ENCODE measurements at places on chromosomes 5 and 9.

DNA sequence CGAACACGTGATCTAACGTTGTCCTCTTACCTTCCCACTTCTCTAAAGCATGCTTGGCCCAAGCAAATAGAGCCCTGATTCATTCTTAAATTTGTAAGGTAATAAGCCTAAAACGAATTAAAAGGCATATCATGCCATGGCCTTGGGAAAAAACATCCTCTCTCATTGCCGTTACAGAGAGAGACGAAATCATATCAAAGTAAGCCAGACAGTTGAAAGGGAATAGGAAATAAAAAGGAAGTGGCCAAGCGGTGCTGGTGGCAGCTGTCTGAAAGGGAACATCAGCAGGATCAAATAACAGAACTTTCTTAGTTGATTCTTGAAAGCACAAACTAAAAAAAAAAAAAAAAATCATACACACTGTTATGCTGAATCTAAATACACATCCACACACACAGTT is 49.1 kb upstream of the CDH6 start:
- DNase-seq = no peak

- no peak for DNase-seq
Measured at GRCh38 chr5:35041261-35041660, 6.5 kb downstream of the AGXT2 start.

- DNase-seq = no peak
Measured at GRCh38 chr5:140240987-140241706, 61.8 kb downstream of the PFDN1 start.

DNA sequence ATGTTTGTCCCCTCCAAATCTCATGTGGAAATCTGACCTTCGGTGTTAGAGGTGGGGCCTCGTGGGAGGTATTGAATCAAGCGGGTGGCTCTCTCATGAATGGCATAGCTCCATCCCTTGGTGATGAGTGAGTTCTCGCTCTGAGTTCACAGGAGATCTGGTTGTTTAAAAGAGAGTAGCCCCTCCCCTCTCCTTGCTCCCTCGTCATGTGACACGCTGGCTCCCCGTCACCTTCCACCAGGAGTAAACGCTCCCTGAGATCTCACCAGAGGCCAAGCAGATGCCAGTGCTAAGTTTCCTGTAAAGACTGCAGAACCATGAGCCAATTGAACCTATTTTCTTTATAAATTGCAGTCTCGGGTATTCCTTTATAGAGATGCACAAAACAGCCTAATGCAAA is 74.5 kb downstream of the RASEF start:
- DNase-seq = no peak

DNA sequence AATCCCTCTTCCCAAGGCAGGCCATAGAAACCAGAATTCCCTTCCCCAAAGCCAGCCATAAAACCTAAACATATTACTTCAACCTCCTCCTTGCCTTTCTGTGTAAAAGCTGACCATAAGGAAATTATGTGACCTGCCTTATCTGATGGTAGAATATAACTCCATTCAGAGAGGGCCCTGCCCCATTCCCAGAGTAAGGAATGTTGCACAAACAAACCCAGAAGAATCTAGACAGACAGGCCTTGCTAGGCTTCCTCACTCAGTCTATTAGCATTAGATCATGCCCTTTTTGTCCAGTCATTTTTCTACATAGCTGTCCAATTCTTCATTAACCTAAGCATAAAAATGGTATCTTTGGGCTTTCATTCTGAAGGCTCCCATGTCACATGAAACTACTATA is 17.8 kb upstream of the IFNB1 start:
- DNase-seq = no peak

GRCh38 chr5:57676222-57677098 is 193.8 kb upstream of the ACTBL2 start:
- no peak for DNase-seq

DNA sequence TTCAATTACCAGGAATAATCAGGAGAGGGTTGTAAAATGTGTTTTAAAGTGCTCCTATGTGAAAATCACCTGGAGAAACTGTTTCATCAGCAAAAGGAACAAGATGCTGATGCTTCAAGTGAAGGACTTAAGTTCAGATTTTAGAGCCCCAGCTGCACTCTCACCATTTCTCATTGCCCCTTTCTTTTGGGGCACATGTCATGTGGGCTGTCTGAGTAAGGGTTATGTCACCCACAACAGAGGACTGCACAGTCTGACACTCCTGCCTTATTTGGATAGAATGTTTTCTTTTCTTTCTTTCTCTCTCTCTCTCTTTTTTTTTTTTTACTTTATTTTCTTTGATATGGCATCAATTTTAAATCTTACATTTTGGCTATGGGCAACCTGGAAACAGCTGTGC is 204.1 kb upstream of the EFNA5 start:
- no peak for DNase-seq

DNA sequence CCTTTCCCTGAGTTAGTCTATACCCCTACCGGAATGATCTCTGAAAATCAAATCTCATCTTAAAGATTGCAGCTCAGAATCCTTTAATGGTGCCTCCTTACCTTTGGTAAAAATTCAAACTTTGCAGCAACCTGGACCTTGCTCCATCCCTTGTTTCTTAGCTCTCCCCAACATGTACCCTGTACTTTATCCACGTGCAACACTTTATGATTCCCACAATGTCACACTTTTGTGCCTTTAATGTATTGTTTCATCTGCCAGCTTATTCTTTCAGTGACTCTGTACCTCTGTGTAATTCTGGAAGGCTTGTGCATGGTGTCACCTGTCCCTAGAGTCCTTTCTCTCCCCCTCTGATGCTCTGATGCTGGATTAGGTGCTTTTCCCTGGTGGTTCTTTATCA is 9.5 kb downstream of the ACO1 start:
- DNase-seq = no peak

- no peak for DNase-seq
Measured at GRCh38 chr5:74390822-74391221, 249.7 kb downstream of the ENC1 start.

GRCh38 chr9:134233022-134233421 is 68.7 kb upstream of the RNU6ATAC start:
- DNase-seq = no peak

DNA sequence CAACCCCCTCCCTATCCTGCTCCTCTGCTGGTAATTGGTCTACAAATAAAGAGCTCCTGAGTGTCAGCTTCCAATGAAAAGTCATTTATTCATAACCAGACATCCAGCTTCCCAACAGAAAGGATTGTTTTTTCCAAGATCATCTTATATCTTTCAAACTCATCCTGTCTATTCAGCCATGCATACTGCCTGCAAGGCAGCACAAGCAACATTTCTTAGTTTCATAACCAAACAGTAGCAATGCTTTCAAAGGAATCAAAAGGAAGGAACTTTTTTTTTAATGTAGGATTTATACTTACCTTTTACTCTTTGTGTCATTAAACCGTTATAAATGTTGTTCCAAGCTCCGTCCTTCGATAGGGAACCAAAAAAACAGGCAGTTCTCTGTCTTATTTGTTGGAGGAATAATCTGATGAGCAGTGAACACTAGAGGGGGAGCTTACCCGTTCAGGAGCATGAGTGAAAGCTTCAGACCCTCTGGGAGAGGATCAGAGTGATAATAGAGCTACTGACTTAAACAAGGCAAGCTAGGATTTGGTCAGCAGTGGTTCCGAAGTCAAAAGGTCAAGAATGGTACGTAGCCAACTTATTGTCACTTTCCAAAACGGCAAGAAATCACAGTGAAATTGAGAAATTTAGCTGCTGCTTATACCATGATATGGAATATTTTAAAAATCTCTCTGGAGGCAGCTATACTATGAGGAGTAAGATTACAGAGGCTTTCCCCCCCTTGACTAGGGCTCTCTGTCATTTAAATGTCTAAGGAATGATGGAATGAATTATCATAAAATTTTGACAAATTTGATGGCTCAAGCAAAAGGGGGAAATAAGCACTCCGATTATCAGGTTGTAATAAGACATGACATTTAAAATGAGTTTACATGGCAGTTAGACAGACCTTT is 892.9 kb downstream of the NR2F1-AS1 start:
- DNase-seq = no peak

DNA sequence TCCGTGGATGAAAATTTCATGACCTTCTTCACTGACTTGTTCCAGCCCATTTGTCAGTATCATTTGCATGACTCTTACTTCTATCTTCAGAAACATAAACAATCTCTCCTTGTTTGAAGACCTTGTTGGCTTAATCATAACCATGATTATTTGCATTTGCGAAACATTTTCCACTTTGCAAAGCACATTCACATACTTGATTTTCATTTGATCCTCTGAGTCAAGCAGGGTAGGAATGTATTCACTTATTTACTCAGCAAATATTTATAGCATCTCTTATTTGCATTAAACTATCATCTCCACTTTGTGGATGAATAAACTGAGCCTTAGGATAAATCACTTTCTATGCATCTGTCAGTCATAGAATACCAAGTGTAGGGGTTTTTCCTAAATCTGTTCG is 343.0 kb upstream of the SGCD start:
- no peak for DNase-seq

- no peak for DNase-seq
Measured at GRCh38 chr5:98064118-98064685, 709.3 kb upstream of the RGMB start.

GRCh38 chr5:14880688-14881087 is 9.1 kb upstream of the ANKH start:
- no peak for DNase-seq

- no peak for DNase-seq
Measured at GRCh38 chr9:37036371-37036775, 2.3 kb upstream of the PAX5 start.

- DNase-seq = no peak
Measured at GRCh38 chr9:99416007-99416406, 193.9 kb downstream of the SEC61B start.

DNA sequence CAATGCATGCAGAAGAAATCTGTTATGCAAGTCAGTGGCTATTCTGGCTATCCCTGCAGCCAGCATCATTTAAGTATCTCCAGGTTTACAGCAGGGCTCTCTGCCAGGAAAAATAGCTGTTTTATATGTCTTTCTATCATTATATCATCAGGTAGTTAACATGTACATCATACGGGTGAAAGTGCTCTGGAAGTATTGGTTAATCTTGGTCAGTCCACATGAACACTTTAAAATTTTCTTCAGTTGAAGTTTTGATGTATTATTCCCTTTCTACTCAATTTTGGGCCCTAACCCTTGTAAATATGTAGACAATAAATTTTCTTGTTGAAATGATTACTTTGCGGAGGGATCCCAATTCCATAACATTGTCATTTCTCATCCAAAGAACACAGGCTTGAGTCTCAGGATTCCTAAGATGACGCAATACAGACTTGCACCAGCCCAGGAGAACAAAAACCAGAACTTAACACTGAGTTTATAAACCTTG is 67.5 kb downstream of the SEMA6A start:
- DNase-seq = no peak

- DNase-seq = no peak
Measured at GRCh38 chr9:78828521-78828920, 531.6 kb downstream of the PSAT1 start.

GRCh38 chr5:142771666-142772065 is 1.5 kb downstream of the ARHGAP26 start:
- no peak for DNase-seq

DNA sequence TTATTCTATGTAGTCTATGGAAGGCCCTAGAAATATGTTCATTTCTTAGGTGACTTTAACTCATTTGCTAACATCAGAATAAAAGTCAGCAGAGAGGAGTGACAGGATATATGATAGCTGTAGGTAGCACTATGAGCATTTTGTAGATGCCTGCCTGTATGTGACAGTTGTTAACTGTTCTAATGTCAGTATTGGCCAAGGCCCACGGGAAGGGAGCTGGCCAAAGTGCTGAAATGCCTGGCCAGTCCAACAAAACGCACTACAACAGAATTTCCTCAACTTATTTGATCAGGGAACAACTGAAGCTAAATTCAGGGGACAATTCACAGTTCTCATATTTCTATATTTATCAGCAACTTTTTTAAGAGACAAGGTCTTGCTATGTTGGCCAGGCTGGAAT is 20.8 kb downstream of the SV2C start:
- DNase-seq = peak; percentile 12

DNA sequence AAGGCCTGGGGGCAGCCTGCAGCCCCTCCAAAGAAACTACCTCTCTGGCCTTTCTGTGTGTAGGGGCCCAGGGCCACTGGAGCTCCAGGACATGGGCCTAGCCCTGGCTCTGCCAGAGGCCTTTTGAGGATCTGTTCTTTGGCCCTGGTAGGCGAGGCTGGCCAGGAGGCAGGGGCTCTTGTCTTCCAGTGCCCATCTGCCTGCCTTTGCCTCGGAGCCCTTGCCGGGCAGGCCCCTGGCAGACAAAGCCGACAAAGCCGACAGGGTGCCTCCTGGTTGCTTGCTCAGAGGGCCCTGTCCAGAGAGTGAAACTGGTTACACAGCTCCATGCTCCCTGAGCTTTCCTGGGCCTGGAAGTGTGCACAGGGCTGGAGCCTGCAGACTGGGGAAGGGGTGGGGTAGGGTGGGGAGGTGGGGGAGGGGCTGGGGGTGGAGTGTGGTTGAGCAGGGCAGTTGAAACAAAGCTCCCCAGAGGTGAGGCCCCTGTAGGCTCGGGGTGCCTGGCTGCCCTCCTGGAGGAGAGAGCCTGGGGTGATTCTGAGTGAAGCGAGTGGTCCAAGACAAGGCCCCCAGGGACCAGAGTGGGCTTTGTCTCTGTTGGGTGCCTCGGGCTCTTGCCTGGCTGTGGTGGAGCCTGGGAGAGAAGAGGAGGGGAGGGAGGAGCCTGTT is 29.3 kb downstream of the PTPA start:
- DNase-seq = no peak

- no peak for DNase-seq
Measured at GRCh38 chr5:102324714-102325113, 28.6 kb upstream of the SLCO4C1 start.

- DNase-seq = no peak
Measured at GRCh38 chr5:31417512-31417911, 114.4 kb downstream of the DROSHA start.

DNA sequence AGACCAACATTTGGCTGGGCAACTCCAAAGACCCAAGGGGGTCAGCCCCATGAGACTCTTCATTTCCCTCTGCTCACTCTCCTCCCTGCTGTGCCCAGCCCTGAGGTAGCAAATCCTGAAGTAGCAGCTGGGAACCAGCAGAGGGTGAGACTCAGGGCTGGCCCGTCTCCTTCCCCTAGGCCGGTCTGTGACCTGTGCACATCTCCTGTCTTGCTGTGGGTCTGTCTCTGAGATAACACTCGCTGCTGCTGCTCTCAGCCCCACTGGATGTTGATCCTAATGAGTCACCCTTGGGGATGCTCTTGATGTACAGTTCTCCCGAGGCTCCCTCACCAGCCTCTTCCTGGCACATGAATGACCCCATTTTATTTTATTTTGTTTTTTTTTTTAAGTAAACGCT is 7.3 kb upstream of the OR2V1 start:
- no peak for DNase-seq

GRCh38 chr5:143206196-143207053 is 197.1 kb downstream of the NR3C1 start:
- DNase-seq = no peak

Data from T-helper 17 cell (primary cell).